ENCODE measurements at places on chromosomes 11 and 22.

- DNase-seq = no peak
Observed at GRCh38 chr22:50192436-50193204, 6.9 kb downstream of the TRABD start.

DNA sequence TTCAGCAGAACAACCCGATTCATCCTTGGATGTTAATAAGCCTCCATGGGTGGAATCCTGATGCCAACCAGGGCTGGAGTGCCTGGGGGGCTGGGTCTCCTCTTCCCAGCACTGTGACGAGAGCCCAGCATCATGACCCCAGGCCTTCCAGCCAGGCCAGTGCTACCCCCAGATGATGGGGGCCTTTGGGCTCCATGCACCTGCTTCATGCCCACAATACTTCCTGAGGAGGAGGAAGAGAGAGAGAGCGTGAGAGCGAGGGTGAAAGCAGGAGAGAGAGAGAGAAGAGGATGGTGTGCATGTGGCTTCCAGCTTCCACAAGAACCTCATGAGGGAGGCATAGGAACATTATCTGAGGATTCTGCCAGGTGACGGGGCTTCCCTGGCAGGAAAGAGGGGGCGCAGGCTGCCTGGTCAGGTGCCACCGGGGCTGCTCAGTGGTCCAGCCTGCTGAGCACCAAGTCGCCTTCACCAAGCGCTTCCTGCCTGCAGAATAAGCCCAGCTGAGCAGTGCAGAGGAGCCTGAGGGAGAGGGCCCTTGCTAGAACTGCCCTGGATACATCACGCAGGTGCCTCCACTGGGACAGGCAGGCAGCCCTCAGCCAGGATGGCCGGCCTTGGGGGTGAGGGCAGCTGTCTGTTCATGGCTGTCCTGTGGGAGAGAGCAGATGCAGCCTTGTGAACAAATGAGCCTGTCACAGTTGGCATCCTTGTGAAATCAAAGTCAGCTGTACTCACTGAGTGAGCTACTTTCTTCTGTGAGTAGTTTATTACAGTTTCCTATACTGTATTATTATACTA lies 243.3 kb upstream of the B3GAT1 start:
- no peak for DNase-seq

DNA sequence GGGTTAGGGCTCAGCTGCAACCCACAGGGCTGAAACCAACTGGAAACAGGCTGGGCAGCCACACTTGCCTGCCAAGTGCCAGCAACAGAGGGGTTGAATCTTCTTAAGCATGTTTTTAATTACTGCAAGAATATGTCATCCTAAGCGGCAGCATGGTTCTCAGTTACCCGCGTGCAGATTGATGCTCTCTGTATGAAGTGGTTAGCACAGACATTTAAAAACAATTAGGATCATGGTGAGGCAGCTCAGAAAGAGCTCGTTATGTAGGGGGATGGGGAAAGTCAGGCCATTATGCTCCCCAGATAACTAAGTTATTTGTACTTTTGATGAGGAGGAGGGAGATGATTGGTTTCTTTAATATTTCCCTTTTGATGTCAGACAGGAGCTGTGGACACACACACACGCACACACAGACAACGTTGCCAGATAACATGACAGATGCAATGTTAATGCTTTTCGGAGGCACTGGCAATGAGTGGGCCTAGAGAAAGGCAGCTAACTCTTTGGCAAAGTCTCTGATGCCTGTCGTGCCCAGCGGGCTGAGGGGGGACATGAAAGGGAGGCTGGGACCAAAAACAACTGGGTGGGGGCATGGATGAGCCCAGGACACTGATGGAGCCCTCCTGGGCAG lies 389.7 kb downstream of the NXPE2 start:
- DNase-seq = no peak

- no peak for DNase-seq
Observed at GRCh38 chr22:50403701-50404101, 60.6 kb downstream of the PPP6R2 start.

DNA sequence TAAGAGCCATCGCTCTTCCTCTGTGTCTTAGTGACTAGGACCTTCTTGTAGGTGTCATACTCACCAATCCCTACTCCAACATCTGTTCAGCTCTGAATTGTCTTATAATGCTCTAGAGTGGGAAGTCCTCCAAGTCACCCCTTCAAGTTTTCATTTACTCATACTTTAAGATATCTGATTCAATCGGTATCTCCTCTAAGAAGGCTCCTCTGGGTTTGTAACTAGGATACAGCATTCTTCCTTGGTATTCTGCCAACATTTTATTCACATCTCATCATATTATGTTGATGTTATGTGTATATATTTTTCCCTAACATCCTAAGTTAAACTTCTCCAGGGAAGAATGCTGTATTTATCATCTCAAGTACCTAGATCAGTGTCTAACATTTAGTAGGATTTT lies 662.1 kb downstream of the NTM start:
- DNase-seq = no peak

DNA sequence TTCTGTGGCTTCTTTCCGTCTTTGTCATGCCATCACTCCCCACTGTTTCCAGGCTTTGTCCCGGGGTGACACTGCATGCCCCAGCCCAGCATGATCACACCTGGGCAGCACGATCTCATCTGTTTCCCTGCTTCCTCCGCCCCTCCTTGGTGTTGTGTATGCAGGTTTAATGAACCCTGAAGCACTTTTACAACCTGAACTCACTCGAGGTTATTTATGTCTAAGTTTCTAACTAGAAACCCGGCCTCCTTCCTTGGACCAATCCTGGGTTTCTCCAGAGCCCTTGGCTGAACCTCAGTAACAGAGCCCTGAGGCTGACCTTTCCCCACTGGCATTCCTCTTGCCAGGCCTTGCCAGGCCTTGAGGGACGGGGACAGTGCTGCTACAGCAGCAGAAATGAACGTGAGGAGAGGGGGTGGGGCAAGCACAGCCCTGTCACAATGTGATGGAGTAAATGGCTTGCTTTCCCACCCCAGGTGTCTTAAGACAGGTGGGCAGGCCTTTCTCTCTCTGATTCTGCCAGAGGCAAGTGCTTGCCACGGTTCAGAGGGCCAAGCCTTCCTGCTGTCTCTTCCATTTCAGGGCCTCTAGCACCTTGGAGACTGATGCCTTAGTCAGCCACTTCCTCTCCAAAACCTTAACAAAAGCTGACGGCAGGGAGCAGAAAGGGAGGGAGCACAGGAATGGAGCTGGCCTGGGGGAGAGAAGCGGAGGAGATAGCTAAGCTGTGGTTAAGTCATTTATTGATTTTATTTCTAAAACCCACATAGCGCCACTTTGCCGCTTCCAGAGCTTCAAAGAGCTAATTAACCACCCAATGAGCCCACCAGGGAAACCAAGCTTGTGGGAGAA lies 3.1 kb upstream of the PYGM start:
- no peak for DNase-seq

DNA sequence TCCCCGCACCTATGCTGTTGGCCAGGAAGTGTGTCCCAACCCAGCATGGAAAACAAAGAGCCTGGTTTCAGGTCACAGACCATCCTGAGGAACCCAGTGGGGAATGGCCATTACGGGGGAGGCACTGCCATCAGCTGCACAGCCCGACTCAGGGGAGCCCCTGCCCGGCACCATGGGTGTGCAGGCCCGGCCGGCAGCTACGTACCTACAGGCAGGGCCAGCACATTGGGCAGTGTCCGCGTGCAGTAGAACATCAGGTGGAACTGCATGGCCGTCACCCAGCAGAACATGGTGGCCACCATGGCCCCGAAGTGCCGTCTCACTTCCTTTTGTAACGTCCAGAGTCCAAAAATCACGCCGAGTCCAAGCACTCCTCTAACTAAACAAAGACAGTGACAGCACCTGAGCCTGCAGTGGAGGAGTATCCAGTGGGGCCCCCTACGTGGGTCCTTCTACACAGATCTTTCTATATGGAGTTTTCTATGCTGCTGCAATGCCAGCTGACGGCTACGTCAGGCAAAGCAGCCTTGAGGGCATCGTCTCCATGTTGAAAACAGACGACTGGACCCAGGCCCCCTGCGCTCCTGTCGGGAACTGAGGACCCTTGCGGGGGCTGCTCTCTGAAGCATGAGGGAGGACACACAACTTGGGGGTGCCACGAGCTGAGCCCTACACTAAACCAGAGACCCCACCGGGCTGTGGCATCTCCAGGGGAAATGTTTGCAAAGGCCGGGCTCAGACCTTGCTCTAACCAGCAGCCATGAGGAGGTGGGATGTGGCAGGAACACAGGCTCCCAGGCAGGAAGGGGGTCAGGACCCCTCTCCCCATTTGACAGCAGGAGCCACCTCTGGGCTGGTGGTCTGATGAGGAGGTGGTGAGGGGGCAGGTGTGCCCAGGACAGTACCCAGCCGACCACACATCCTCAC lies 7.7 kb downstream of the ALG12 start:
- no peak for DNase-seq

DNA sequence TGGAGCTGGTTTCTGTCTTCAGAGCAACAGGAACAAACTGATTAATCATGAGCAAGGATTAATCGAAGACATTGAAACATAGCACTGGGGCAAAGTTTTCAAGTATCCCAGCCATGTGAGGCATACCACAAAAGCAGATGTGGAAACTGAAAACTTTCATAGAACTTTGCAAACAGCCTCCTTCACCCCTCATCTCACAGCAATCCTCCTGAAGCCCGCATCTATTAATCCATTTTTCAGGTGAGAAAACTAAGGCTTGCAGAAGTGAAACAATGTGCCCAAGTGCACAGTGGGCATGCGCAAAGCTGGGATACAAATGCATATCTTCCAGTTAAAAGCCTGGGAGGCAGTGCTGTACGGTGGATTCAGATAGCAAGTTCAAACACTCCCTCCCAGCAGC lies 58.6 kb upstream of the HMGXB4 start:
- DNase-seq = no peak

- DNase-seq = no peak
Observed at GRCh38 chr11:85695546-85695945, 9.6 kb upstream of the CCDC89 start.

DNA sequence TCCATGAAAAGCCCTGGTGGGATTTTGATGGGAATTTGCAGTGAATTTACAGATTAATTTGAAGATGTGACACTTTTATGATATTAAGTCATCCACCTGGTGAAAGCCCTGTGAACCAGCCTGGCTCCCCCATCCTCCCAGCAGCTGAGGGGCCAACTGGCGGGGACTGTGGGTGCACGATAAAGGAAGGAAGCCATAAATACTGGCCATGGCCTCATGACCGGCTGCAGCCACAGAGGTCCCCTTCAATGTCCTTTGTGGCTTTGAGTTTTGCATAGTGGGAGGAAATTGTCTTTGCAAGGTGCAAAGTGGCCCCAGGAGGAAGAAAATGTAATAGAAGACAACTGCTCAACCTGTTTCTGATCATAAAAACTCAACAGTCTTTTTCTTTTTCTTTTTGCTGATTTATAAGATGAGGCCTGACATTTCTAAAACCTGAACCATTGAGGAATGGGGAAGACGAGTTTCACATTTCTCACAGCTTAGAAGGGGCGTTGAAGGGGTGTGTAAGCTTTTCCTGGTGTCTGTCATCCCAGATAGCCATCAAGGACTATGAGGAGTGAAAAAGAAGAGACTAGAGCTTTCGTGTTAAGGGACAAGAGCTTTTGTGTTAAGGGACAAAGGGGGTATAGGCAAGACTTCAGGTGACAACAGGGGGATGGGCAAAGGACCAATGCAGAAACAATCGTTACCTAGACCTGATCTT lies 6.3 kb upstream of the NDUFV1 start:
- no peak for DNase-seq

- DNase-seq = no peak
Observed at GRCh38 chr22:19108807-19109197, 13.4 kb downstream of the DGCR2 start.

- DNase-seq = no peak
Observed at GRCh38 chr11:11420191-11420898, 67.3 kb upstream of the CSNK2A3 start.

DNA sequence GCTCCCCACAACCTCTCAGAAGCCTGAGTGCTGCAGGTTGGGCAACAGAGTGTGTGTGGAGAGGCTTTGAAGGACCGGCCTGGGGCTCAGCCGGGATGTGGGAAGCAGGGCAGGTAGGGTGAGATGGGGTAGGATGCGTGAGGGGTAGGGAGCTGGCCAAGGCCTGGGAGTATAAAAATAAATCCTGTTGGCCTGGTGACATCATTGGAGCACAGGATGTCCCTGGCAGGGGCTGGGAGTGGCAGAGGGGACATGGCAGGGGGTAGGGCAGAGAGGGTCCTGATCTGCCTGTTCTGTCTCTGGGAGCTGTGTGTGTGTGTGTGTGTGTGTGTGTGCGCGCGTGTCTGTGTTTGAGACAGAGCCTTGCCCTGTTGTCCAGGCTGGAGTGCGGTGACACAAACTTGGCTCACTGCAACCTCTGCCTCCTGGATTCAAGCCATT lies 28.6 kb downstream of the TEF start:
- DNase-seq = no peak

GRCh38 chr11:43933608-43934551 lies 8.6 kb upstream of the C11orf96 start:
- DNase-seq = no peak

- DNase-seq = no peak
Observed at GRCh38 chr22:46466255-46466676, 71.2 kb downstream of the CELSR1 start.

GRCh38 chr22:38753948-38754750 lies 1.6 kb downstream of the SUN2 start:
- no peak for DNase-seq

GRCh38 chr22:47090591-47091245 lies 328.3 kb downstream of the TBC1D22A start:
- no peak for DNase-seq

- DNase-seq = no peak
Observed at GRCh38 chr11:30573951-30574350, 12.2 kb downstream of the MPPED2 start.

- no peak for DNase-seq
Observed at GRCh38 chr22:29854432-29854831, 16.4 kb upstream of the ASCC2 start.

GRCh38 chr22:35821654-35822053 lies 104.0 kb downstream of the APOL5 start:
- no peak for DNase-seq

GRCh38 chr11:1051356-1052132 lies 15.0 kb upstream of the MUC6 start:
- DNase-seq = no peak

DNA sequence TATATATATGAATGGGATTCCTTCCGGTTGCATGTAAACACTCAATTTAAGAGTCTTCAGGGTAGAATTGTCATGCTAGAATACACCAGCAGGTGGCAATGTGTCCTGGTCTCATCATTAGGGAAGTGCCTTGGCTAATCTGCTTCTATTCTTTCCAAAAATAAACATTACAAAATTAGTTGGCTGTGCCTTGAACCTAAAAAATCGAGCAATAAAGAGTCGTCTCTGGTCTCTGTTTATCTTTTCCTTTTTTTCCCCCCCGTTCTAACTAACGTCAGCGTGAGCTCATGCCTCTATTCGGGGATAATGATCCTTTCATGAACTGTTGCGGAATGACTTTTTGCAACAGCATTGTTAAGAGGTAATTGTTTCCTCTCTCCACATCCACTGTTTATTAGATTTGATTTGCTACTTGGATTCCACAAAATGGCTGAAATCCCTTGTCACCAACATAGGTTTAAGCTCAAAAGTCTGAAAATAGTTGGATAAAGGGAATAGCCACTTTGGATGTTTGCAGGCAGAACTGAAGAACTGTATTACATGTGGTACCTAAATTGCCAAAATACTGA lies 1.2 kb upstream of the ARHGEF12 start:
- no peak for DNase-seq

- DNase-seq = no peak
Observed at GRCh38 chr11:32586576-32587190, 3.1 kb downstream of the EIF3M start.

Data from stimulated activated CD8-positive, alpha-beta memory T cell treated with anti-CD3 and anti-CD28 coated beads, Interleukin-15, amount 100 ng/mL, for 24 hours (primary cell).